ENCODE measurements at places on chromosomes 3 and 15.

DNA sequence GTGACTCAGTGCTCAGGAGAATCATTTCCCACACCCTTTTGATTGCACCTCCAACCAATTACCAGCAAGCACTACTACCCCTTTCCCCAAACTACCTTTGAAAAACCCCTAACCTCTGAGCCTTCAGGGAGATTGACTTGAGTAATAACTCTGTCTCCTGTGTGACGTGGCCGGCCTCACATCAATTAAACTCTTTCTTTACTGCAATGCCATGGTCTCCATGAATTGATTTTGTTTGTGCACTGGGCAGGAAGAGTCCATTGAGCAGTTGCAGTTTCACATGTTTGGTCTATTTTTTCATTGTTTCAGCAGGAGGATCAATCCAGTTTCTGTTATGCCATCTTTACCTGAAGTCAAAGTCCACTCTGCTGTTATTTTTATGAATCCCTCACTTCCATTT, 32.4 kb downstream of the SCN11A start:
- no peak for DNase-seq

DNA sequence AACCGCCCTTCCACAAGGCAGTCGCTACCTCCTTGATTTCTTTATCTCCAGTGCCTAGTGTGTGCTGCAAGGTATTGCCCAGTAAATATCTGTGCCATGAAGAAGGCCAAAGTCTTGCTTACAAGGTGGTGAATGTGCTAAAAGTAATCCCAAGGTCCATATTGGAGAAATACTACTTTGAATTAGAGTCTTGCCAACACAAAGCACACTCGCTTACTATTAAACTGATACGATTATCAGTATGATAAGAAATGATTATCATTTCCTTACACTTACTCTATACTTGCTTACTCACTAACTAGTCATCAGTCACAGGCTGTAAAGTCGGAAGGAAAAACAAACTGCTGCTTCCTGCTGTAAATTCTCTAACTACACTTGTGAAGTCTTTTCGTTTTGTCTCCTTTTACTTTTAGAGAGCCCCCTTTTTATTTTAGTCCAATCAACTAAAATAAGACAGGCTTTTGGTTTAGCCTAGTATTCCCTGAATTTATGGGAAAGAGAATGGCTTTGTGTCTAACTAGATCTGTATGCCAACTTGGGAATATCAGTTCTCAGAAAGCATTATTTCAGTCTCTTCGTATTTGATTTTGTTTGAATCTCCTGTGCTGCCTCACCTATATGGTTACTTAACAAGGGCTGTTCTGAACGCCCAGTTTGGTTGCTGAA, 107.1 kb upstream of the TSC22D2 start:
- DNase-seq: no peak

DNA sequence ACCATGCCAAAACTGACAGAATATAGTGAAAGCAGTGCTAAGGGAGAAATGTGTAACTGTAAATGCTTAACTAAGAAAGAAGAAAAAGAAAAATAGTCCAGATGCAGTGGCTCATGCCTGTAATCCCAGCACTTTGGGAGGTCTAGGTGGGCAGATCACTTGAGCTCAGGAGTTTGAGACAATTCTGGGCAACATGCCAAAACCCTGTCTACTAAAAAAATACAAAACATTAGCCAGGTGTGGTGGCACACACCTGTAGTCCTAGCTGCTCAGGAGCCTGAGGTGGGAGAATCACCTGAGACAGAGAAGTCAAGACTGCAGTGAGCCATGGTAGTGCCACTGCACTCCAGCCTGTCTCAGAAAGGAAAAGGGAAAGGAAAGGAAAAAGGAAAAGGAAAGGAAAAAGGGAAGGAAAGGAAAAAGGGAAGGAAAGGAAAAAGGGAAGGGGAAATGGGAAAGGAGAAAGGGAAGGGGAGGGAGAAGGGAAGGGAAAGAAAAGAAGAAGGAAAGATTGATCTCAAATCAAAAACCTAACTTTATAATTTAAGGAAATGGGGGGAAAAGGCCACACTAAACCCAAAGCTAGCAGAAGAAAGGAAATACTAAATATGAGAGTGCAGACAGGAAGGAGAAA, 20.3 kb downstream of the C3orf33 start:
- no peak for DNase-seq

- no peak for DNase-seq
Observed at GRCh38 chr15:78921940-78922339, 22.9 kb downstream of the CTSH start.

DNA sequence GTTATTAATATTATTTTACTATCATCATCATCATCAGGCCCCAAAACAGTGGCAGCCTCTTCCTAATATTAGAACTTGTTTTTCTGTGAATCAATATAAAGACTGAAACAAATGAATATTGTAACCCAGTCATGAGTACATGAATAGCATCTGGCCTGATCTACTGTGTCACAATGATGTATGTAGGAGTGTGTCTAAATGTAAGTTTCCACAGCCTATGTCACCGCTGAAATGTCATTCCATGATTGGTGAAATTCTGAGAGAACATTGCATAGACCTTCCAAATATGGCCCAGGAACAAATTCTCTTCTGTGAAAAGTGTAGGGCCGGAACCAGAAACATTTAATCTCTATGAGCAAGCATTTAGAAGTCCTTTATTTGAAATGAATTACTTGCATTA, 20.6 kb upstream of the C3orf49 start:
- DNase-seq: no peak

- no peak for DNase-seq
Observed at GRCh38 chr3:152818027-152818426, 16.9 kb upstream of the P2RY1 start.
